CD8-positive, alpha-beta memory T cell (primary cell): ENCODE measurements at places on chromosomes 6 and 20. TPM values are rescaled to one million over a fixed set of nuclear protein-coding genes. Genes with fewer than 3 reads are reported as not detected.

DNA sequence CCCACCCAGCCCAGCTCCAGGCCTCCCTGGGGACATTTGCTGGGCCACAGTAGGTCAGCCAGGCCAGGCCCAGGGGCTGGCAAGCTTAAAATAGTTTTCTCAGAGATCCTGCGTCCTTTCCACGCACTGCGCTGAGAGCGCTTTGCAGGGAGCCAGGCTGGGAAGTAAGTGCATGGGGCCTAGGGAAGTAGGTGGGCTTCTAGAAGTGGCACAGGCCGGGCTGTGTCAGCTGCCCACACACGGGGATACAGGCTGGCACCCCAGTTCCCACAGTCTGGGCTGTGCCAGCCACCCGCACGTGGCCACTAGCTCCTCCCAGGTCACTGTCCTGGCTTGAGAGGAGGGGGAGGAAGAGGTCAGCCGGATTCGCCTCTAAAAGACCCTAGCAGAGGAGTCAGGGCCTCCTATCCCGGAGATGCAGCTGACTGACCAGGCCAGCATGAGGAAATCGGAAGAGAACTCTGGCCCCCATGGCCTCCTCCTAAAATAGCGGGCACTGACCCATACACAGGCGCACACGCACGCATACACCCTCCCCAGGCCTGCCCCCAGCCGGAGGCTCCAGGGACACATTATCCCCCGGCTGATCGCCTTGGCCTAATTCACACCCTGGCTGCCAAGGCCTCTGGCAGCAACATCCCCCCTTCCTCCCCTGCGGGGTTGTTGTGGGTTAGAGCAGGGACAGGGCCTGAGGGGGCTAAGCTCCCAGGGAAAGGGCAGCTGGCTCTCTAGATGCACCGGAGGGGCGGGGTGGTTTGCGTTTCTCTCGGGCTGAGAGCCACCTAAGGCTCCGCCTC is 5.4 kb downstream of the SLCO4A1 start:
- DNase-seq = no peak

DNA sequence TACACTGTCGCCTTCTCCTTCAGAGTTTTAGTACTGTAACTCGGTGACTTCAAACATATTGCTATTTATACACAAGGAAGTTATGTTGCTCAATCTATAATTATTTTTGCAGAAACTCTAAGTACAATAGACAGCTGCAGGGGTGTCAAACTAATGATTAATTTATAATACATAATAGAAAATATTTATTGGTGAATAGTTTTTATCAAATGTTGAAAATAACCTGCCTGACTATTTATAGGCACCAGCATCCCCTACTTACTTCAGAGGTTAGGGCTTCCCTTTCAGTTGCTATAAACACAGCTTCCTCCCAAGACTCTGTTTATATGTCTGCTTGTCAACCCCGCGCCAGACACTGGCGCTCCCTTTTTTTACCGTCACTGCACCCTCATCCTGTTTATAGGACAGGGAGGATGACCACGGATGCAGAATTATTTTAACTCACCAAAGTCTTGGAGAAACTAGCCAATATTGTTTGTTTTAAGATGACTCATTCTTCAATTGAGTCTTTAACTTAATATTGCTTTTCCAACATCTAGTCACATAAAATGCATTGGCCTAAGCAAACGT is 225.0 kb downstream of the ALDH8A1 start:
- no peak for DNase-seq

DNA sequence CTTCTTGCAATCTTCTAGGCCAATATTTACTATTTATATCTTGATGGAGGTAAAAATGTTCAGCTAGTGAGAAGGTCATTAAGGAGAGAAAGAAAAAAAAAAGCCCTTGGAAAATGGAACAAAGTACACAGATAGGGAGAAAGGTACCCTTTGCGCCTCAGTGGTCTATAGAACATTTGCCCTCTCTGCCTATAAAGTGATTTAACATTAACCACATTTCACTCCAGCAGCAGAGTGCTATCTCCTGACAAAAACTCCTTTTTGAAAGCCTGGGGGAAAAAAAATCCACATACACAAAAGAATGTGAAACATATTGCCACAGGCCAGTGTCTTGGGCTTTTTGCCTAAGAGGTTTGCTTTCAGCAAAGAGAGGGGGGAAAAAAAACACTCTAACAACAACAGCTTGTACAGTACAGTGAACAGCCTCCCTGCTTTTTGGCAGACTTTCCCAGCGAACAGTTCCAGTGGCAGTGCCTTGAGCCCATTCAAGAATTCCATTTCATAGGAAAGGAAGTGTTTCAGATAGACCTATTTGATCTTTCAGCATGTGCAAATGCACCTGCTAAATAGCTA is 695 bp downstream of the ARHGAP18 start:
- no peak for DNase-seq

DNA sequence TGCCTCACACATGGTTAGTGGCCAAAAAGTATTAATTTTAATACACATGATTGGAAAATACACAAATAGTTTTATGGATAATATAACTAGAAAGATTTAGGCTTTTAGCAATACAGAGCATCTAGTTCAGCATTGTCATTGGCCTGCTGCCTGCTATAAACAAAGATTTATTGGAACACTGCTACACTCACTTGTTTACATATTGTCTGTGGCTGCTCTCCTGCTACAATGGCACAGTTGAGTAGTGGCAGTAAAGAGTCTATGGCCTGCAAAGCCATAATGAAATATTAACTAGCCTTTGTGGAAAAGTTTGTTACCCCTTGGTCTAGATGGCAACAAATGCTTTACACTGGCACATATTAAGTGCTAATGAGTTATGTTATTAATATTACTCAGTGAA is 37.8 kb downstream of the ZNF451 start:
- DNase-seq = no peak

SPATA25 gene
- total RNA-seq = 1.9 TPM

NXT1 gene
- 52.9 TPM for total RNA-seq

GRCh38 chr20:58212636-58213035 is 15.8 kb downstream of the ANKRD60 start:
- DNase-seq = no peak

DNA sequence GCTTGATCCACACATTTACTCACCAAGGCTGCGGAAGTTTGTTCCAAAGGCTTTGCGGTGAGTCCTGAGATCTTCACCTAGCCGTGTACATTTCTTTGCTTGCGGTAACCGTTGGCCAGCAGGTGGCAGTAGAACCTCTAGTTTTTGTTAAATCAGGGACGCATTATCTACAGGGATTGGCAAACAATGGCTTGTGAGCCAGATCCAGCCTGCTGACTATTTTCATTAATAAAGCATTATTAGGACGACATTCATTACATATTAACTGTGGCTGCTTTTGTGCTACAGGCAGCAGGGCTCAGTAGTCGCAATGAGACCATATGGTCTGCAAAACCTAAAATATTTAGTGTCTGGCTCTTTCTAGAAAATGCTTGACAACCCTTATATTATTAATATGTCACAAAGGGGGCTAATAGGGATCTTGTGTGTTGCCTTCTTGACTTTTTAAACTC is 174.1 kb downstream of the DOK5 start:
- peak; percentile 14 for DNase-seq

- DNase-seq = peak; percentile 26
These were observed 39.4 kb upstream of the ENPP4 start for GRCh38 chr6:46090115-46091079.

DNA sequence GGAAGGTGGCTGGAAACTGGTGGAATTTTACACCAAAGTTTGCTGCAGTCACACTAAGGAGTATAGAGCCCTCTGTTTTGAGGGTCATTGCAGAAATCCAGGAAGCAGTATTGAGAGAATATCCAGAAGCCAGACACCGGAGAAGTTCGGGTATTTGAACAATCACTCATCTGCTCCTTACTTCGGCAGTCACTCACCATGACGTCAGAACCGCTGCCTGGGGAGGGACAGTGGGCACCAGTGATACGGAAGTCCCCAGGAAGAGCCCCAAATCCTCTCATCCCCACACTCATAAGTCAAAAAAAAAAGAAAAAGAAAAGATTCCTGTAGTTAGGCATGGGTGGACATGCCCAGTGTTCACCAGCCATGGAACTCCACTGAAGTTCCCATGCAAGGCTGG is 4.0 kb downstream of the LY6G5C start:
- no peak for DNase-seq

- DNase-seq = no peak
These were observed 30.0 kb upstream of the TGM2 start for GRCh38 chr20:38194971-38195504.

- no peak for DNase-seq
These were observed 49.7 kb downstream of the PCNA start for GRCh38 chr20:5070081-5070480.

GTF3C6 gene
- total RNA-seq = 162 TPM

DNA sequence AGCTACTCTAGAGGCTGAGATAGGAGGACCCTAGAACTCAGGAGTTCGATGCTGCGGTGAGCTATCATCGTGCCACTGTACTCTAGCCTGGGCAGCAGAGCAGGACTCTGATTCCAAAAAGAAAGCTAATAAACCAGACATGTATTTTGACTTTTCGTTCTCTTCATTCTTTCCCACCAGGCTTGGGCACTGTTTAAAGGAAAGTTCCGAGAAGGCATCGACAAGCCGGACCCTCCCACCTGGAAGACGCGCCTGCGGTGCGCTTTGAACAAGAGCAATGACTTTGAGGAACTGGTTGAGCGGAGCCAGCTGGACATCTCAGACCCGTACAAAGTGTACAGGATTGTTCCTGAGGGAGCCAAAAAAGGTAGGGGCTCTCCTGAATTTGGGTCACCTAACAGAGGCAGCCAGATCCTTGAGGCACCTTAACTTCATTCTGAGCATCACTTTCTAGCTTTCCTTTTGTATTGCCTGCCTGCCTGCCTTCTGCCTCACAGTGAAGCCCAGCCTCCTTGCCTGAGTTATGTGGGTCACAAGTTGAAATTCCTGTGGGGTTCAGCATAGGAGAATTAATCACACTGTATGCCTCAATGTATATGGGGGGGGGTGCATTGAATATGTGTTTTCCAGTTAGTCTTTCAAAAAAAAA is 3.2 kb downstream of the IRF4 start:
- DNase-seq = no peak

DNA sequence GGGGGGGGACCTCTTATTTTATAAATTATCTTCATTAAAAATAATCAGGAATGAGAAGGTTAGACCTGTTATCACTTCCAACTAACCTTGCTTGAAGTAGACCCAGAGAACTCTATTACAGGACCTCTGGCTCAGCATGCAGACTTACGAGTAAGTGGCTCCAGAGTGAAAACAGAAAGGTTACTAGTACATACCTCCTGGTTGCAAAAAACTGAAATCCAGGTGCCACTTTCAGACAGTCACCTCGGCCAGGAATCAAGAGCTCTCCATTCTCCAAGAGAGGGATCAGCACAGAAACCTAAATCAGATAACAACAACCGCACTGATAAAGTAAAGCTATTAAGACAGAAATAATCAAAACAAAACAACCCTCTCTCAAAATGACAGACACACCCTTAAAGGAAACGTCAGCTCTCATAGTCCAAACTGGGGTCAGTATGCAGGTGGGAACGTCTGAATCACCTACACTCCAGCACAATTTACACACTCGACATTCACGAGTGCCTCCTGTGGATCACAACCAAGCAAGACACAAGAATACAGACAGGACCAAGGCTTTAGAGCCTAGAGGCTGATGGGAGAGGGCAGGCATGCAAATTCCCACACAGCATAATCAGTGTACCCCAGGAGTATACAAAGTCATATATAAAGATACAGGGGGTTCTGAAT is 31.8 kb downstream of the MDN1 start:
- DNase-seq = no peak

RCAN2 gene
- total RNA-seq = 0.49 TPM

- DNase-seq = no peak
These were observed 24.4 kb downstream of the PTPN1 start for GRCh38 chr20:50534567-50534966.

- DNase-seq = no peak
These were observed 63.1 kb downstream of the SEC63 start for GRCh38 chr6:107894809-107895396.

DNA sequence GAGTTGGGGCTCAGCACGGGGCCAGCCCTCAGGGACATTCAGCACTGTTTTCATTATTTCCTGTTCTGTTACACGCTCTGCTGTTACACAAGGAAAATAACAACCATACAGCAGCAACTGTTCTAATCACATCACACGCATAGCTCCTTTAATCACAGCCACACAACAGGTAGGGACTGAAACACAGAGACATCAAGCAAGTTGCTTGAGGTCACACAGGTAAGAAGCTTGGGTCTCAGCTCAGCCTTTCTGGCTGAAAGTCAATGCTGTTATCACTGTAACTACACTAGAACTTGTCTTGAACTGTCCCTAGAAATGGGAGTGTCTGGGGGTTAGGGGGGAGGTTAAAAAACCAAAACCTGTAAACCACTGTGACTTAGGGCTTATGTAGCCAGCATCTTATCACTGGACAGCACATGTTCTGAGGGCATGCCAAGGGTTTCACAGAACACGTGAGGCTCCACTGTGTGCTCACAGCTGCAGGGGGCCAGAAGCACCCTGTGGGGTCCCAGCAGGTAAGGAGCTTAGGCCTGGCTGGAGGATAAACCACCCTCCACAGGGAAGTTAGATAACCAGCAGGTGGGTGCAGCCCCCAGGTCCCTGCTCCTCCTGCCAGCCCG is 146.0 kb downstream of the EYA2 start:
- no peak for DNase-seq

TCP11 gene
- not detected for total RNA-seq

GRCh38 chr6:4883298-4883697 is 107.1 kb downstream of the CDYL start:
- DNase-seq = no peak

DNA sequence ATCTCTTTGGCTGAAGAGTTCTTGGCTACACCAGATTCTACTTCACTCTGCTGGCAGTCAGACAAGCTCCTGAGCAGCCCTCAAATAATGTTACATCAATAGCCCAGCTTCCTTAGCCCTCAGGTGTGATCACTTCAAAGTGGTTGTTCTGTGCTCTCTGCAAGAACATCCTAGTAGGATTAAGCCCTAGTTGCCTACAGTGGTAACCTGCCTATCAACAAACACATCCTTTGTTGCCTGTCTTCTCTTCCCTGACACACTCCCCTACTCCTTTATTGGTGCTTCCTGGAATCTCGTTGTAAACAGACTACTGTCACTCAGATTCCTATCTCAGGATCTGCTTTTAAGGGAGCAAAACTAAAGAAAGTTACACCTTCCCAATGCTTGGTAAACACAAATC is 45.1 kb upstream of the TASP1 start:
- no peak for DNase-seq

- DNase-seq = no peak
These were observed at the start of gene PTCHD4 for GRCh38 chr6:48111143-48111506. Gene PTCHD4, minus strand, starts transcription at chr6:48111197. Its CDS starts 42,240 bp downstream, at chr6:48068957.

- no peak for DNase-seq
These were observed 464 bp downstream of the EHMT2 start for GRCh38 chr6:31896856-31897611.

GRCh38 chr20:46488451-46488850 is 24.9 kb downstream of the ZNF334 start:
- DNase-seq = no peak

E2F1 gene
- 72.3 TPM for total RNA-seq

ADISSP gene
- 72.7 TPM for total RNA-seq

DNA sequence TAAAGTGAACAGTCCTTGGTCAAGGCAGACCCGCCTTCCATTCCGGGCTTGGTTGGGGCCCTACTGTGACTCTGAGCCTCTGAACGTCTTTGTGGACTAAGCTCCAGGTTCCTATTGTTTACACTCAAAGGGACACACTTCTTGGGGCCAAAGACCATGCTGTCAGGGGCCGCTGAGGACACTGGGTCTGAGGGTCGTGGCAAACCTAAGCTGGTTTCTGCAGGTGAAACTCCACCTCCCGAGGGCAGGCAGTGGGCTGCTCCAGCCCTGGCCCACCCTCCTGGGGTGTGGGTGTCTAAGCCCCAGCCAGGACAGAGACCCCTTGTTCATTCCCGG is 43.1 kb downstream of the DSTN start:
- DNase-seq = no peak

- no peak for DNase-seq
These were observed 192.6 kb downstream of the BTBD3 start for GRCh38 chr20:12110274-12110673.

THEMIS gene
- total RNA-seq = 40.6 TPM
